ENCODE measurements at places on chromosomes 3 and 15.

- no peak for DNase-seq
Measured at GRCh38 chr15:63348392-63348791, 33.3 kb downstream of the CA12 start.

DNA sequence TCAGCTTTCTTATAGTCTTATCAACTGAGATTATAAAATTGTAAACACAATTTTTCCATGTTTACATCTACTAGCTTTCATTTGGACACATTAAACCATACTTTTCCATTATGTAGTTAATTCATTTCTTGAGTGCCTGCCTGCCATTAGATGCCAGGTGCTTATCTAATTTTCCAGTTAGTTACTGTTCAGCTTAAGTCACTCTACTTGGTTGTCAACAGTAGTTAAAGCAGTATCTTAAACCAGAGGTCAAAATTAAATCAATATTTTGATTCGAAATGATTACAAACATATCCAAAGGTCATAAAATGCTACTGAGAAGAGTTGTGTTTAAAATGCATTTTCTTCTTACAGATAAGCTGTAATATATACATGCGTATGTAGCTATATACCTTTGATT, 56.2 kb upstream of the UBP1 start:
- no peak for DNase-seq

- no peak for DNase-seq
Measured at GRCh38 chr3:36709281-36709680, 55.1 kb downstream of the DCLK3 start.

DNA sequence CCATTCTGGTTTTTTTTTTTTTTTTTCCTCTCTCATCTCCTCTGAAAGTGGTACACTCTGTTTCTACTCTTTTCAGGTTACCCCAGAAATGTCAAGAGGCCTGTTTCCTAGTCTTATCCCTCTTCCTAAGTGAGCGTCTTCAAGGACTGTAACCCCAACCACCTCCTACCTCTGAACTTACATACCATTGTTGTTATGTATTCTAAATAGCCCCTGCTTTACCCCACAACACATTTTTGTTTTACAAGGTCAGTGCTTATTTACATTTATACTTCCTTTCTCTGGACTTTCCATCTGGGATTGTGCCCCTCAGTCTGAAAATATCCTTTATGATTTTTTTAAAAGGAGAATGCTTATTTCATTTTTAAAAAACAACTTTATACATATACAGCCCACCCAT, 38.8 kb downstream of the PTH1R start:
- DNase-seq, result no peak

- no peak for DNase-seq
Measured at GRCh38 chr3:37474901-37475331, 300.5 kb upstream of the LRRFIP2 start.

GRCh38 chr3:197518881-197519421, 36.8 kb downstream of the BDH1 start:
- no peak for DNase-seq

DNA sequence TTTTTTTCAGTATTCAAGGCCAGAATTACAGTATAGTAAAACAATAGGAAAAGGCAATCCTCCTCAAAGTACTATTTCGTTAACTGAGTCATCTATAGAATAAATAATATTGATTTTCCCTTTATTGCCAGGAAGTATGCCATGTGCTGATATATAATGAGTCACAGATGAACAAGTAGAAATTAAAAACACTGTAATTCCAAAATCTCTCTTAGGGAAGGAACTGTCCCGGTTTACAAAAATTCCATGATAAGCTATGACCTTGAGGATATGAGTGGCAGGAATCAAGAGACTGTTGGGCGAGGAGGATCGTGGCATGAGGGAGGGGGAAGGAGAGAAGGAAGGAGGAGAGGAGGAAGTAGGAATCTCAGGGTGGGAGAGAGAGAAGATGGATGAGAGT, 166.0 kb upstream of the ICE2 start:
- no peak for DNase-seq

GRCh38 chr3:194140520-194141414, 4.8 kb downstream of the HES1 start:
- DNase-seq, result peak; percentile 93

GRCh38 chr15:41336549-41336948, 3.9 kb downstream of the NUSAP1 start:
- no peak for DNase-seq

DNA sequence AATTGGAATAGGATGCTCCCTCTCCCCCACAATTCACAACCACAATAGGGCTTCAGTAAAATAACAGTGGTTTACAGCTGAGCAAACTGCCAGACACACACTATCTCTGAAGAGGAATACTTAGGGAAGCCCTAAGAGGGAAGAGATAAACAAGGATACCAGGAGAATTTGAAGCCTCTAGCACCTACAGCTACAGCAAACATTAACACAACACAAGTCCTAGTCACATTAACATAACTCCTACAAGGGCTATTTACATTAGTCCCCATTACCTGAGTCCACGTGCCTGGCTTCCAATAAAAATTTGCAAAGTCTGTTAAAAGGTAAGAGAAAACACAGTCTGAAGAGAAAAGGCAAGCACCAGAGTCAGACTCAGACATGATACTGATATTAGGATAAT, 346.9 kb upstream of the CDIN1 start:
- DNase-seq, result no peak

DNA sequence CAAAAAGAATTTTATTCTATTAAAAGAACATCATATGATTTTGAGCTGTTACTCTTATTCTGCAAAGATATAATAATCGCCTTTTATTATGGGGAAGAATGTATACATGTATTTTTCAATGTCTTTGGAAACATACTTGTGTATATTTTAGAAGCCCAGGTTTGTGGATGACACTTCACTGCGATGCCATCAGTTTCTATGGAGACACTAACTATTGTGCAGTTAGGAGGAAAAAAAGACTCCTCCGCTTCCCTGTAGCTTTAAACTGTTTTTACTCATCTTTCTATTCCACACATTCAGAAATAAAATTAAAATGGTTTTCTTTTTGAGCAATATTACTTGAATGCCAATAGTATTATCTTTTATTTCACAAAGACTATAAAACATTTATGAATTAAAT, 305.0 kb downstream of the NLGN1 start:
- no peak for DNase-seq

DNA sequence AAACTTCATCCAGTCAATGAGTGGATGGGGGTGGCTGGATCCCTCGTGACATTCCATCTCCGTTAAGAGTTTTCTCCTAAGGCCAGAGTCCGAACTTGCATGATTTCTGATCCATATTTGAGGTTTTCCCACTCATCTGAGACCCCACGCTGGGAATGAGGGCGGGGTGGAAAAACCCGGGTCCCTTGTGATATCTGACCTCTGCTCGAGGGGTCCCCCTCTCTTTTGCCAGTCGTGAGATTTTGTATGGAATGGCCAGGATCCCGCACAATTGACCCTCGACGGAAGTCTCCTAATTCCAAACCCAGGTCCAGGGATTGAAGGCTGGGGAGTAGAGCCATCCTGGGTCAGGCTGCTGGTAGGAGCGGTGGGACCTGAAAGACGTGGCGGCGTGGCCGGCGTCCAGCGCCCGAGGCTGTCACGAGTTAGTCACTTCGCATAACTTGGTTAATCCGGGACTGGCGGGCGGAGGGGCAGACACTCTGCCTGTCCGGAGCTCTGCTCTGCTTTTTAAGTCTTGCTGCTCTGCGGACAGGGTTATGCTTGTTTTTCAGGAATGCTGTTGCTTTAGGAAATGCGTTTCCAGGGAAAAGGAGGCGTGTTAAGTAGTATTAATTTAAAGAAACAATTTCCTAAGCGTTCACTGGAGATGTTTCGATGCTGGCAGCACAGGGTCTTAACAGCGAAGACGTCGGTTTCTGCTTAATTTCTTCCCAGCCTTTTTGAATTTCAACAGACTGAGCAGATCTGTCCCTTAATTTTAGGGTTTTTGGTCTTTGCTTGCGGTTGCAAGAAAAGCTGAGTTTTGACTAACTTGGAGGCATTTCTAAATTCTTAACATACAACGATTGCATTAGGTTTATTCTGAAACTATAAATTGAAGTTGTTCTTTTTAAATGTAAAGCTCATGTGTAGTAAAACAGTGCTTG, 69.7 kb upstream of the LRRFIP2 start:
- DNase-seq, result peak; percentile 22
